ENCODE measurements at places on chromosomes 2 and 18.

DNA sequence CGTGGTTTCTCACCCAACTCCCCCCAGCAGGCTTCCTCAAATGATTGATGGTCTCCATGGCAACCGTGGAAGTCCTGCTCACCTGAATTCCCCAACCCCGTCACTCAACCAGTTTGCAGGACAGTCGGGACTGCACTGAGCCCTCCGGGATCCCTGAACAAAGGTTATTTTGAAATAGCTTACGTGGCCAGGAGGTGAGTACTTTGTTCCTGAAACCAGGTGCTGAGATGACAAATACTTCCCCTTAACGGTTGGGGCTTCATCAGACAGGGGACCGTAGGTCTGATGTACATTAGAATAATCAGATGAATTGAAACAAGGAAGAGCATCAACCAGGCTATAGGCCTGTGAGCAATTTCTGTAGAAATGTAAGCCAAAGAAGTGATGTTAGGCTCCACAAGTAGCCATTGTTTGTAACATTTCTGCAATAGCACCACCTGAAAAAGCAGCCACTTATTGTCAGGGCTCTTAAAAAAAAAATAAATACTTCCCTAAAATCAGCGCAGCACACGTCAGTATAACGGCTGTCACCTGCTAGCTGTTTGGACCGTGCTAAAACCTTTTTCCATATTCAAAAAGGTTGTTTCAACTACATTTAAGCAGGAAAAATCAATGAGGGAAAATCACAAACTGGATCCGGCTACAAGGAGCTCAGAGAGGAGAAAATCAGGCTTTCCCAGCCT, 206.4 kb upstream of the ID2 start:
- DNase-seq = no peak

DNA sequence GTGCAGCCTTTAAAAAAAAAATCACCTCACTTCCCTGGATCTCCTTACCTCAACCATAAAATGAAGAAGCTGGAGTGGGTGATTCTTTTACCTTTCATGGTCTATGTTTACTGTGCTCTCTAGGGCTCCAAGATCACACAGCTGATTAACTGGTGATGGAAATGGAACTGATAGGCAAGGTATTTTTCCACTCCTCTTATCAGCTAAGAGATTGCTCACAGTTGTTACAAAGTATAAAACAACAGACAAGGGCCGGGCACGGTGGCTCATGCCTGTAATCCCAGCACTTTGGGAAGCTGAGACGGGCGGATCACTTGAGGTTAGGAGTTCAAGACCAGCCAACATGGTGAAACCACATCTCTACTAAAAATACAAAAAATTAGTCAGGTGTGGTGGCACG, 14.5 kb downstream of the RPS27A start:
- no peak for DNase-seq

DNA sequence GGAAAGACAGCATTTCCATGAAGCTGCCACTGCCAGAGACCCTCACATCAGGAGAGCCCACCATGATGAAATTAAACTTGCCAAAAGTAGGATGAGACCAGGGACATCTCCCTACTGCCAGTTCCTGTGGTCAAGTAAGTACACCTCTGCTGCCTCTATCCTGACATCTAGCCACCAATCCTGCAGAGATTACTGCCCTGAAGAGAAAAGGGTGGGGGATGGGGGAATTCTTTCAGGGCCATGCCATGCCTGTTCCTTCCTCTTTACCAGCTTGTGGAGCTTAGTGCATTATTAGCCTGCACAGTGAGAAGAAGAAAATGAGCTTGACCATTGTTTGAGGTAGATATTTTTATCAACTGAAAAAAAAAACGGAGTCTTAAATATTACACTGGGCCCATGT, 397.2 kb upstream of the CDH2 start:
- DNase-seq = no peak

DNA sequence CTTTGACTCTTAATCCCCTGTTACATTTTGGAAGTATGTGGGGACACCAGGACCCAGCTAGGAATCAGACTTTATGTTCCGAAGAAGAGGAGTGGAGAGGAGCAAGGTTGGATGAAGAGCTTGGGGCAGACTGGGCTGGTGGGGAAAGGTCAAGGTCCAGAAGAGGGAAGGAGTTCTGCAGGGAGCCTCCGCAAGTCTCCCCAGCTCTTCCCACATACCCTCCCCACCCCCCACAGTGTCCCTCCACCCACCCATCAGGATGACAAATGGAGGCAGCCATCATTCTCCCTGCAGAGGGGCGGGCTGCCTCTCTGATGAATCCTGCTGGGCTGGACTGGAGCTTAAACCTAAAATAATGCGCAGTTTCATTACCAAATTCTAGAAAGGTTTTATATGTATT, 77.2 kb downstream of the ACKR3 start:
- DNase-seq = no peak

DNA sequence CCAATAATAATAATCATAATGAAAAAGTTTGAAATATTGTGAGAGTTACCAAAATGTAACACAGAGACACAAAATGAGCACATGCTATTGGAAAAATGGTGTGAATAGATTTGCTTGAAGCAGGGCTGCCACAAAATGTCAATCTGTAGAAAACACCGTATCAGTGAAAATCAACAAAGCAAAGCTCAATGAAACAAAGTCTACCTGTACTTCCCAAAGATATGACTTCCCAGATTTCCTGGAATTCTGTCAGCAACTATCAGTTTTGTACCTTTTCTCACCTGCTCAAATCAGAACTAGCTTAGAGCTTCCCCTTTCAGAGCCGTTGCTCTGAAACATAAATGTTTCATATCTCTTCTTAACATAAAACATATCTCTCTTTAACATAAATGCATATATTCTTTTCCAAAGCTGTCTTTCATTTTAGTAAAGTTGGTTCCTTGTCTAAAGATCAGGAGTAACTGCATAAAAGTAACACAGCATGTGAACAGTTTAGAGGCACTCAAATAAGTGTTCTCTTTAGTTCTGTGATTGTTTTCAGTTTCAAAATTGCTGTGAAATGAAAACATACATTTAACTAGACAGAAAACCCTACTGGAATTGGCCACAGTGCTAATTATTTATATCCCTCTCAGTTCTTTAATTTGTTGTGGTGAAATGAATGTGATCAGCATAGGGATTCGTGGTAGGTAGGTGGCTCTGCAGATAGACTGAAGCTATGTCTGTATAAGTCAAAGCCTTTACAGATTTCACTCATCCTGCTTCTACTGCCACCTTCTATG, 262.5 kb downstream of the KCNJ3 start:
- no peak for DNase-seq

DNA sequence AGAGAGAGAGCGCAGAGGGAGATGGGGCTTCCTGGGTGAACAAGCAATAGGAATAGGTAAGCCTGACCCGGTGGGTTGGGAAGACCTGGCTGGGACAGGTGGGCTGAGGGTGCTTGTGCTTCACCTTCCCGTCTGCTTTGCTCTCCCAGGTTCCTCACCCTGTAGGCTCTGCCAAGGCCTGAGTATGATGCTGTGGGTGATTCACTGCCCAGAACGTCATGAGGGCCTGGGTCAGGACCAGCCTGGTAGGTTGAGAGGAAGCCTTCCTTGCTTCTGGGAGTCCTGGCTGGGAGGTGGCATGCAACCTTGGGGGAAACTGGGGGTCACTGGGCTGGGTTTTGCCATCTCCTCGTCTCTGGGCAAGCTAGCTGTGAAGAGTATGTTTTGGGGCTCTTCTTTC, 220.2 kb upstream of the APCDD1 start:
- DNase-seq = no peak

DNA sequence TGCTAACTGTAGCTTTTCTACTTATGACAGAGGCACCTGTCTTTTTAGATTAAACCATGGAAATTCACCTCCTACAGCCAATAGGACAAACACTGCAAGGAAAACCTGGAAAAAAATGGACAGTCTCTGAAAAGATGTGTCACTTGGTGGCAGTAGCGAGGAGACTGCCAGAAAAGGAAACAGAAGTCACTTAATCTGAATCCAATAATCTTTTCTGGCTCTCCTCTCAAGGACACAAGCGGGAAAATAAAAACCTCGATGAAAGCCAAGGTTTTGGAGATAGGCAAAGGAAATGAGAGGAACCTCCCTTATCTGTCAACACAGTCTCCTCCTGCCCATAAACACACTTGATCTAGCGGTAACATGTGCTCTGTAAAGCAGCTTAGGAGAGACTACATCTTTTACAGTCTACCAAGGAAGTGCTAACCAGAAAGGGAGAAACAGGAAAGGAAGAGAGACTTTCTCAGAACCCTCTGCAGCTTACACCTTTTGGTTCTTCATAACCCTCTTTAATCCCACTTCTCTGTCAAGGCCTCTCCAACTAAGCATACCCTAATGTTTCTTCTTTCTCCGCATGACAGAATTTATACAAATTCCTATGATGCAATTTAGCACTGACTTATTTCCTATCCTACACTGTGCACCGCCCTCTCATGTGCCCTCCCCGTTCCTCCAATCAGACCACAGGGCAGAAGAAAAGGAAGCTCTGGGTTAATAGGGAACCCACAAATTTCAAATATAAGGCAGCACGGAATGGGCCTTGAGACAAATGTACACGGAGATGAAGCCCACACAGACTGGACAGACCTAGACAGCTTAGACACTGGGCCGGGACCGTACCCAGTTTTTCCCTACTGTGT, 52.8 kb downstream of the CLASP1 start:
- DNase-seq = no peak

DNA sequence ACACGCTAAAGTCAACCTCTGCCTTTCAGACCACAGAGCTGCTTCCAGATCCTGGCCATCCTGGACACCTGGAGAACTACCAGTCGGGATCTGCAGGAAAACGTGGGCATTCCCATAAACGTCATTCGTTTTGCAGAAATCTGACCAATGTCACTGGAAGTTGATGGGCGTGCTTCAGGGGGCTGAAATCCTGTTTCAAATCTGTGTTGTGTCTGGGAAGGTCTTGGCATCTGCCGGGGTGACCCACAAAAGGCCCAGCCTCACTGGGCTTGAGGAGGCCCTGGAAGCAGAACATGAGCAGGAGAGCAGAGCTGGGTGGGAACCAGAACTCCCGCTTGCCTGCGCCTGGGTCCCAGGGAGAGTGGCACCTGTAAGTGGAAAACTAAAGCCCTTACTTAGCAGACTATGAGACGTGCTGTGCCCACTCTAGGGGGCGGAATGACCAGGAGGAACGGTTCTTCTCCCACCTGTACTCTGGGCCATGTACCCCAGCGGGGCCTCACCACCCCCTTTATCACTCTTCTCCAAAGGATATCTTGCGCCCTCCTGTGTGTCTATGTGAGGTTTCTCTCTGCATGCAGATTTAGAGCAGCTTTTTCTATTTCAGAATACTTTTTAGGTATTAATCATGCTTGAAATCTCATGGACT, 200.9 kb downstream of the FAM210A start:
- DNase-seq = no peak

DNA sequence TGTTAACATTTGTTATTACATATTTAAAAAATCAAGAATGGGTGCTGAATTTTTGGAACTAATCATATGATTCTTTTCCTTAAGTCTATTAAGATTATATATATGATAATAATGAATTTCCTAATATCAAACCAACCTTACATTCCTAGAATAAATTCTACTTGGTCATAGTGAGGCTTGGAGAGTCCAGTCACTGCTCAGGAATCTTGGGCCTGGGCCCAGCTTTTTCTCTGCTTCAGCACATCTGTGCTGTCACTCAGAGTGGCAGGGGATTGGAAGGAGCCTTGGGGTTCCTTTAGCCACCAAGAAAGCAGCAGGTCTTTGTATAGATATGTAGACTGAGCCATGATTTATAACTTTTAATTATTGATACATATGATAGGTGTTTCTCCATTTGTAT, 19.9 kb upstream of the ZAP70 start:
- DNase-seq = no peak

DNA sequence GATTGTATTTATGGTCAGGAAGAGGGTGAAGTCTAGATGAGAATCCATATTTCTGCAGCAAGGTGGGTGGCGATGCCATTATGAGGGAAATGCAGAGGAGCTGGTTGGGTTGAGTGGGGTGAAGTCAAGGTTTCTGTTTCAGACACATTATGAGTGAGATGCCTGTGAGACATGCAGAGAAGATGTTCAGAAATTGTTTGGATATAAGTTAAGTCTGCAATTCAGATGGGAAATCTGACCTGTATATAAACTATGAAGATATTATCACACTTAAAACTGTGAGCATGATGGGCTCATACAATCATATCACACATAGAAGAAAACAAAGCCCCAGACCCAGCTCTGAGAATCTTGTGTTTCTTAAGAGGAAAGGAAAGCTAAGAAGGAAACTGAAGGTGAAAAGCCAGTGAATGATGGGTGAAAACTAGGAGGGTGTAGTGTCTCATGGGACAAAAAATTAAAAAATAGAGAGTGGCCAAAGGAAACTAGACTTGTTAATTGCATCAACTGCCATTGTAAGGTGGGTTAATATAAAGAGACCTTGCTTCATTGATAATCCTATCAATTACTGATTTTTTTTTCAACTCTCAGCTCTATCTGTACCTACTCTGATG, 14.2 kb downstream of the GALNT5 start:
- DNase-seq = no peak

GRCh38 chr2:16005816-16006536, 65.6 kb downstream of the MYCN start:
- no peak for DNase-seq

DNA sequence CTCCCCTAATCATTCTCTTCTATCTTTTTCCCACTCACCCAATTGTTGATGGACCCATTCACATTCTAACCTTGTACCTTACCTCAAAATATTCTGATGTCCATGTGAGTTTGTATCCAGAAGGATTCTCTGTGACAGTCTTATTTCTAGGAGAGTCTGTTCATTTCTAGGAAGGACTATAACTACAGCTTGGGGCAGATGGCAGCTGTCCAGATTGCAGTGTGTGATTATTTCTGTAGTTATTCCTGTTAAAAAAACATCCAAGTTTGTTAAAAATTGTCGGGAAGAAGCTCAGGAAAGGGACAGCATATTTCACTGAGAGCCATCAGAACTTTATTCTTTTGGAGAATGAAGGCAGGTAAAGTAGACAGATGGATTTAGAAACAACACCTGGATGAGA, 142.6 kb downstream of the RAPGEF4 start:
- no peak for DNase-seq

GRCh38 chr2:206990360-206990759, 51.0 kb downstream of the CPO start:
- DNase-seq = no peak

DNA sequence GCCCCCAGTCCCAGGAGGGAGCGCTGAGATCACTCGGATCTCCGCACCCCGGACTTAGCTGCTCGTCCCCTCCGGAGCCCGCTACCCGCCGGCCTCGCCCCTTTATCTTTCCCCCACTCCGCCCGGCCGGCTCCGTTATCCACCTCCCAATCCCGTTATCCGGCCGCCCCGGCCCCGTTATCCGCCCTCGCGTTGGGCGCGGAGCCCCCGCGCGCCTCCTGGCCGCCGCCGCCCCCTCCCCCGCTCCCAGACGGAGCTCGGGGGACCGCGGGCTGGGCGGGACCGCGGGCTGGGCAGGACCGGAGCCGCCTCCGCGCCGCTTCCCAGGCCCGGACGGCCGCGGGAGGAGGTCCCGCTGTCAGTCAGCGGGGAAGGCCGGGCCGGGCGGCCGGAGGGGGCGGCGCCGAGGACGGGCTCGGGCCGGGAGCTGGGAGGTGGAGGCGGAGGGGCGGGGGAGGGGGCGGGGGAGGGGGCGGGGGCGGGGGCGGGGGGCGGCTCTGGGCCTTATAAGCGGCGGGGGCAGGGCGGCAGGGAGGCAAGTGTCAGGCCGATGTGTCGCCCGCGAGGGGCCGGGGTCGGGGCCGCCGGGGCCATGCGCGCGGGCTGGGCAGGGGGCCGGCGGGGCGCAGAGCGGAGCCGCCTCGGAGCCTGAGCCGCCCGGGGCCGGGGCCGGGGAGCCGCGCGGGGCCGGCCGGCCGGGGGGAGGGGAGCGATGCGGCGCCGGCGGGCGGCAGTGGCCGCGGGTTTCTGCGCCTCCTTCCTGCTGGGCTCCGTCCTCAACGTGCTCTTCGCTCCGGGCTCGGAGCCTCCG, at the start of gene PKDCC:
Gene PKDCC (plus strand): TSS at position 534 of the 811 bp plus-strand sequence. CDS start 179 bp downstream, at position 713.
- DNase-seq = peak; percentile 12

Data from stimulated activated CD4-positive, alpha-beta T cell treated with anti-CD3 and anti-CD28 coated beads, TNF-alpha, amount 100 ng/mL, for 24 hours (primary cell).